ENCODE measurements at places on chromosomes 13 and 19.

GRCh38 chr13:105678072-105678471, 857.4 kb downstream of the EFNB2 start:
- no peak for DNase-seq

DNA sequence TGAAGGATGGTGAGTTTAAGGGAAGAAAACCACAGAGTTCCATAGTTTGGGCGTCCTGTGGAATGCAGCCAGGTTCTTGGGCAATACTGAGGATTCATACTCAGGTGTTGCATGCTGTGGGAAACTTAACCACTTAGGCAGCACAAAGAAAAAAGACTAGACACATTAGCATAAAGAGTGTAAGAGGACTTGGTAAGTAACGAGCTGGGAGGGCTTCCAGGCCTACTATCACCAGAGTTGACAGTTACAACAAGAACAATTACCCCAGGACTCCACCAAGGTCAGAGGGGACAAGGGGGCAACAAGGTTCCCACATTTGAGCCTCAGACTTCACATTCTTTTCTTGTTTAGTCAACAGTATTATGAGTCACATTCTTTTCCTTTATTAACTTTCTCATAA, 33.2 kb downstream of the KCTD12 start:
- DNase-seq: no peak

GRCh38 chr19:13700621-13701020, 63.7 kb upstream of the MRI1 start:
- no peak for DNase-seq

GRCh38 chr13:64778002-64778401, 2452.1 kb downstream of the PCDH9 start:
- no peak for DNase-seq

GRCh38 chr13:48652851-48653471, 768 bp upstream of the CYSLTR2 start:
- no peak for DNase-seq

DNA sequence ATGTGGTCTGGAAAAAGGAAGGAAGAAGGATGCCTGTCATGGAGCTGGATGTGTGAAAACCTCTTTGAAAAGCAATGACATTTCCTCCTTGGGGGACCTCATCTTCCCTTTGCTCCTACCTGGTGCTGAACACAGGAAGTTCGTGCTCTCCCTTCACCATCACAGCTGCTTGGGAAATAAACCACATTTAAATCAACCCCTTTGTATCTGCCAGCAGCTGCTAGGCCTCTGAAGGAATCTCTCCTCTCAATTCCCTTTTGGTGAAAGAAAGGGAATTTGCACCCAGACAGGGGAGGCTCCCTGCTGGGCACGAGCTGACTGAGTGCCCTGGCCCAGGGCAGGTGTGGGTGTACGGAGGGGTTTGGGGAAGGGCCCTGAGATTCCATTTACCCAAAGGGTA, 437.7 kb downstream of the TSHZ3 start:
- no peak for DNase-seq

DNA sequence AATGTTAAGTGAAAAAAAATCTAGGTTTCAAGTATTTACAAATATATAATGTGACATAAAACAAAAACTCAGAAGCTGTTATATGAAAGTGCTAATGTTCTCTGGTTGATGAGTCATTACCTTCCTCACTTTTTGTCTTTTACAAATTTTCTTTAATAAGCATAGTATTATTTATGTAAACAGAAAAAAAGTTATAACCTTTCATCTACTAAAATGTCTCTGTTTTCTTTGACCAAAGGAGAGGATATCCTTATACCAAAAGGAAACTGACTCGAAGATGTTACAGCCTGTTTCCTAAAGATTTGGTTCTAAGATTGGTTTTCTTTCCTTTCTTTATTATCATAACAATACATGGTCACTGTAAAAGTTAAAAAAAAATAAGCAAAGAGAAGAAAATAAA, 38.0 kb downstream of the RCBTB2 start:
- DNase-seq: no peak

DNA sequence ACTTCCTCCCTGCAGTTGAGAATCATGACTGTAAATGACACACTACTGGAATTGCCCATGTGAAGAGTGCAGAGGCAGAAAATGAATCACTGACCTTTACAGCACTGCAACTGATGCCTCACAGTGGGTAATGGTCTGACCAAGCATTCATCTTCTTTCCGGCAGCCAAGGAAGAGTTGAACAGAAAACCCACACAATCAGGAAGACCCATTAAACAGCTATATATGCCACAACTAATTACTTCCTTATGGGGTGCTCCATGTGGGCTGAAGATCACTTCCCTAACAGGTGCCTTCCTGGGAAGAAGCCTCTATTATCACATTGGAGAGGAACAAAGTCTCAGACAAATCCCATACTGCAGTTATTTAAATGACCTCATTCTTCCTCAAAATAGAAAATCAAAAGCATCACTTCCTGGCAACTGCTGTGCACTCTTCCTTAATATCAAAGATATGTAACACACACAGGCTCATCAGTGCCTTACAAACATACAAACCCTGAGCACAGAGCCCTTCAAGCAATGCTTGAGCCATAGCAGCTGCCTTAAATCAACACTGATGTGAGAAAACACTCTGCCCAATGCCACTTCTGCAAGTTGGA, 45.8 kb downstream of the RUBCNL start:
- no peak for DNase-seq

- DNase-seq: peak; percentile 32
Observed at GRCh38 chr13:70784207-70784989, 676.1 kb upstream of the KLHL1 start.

DNA sequence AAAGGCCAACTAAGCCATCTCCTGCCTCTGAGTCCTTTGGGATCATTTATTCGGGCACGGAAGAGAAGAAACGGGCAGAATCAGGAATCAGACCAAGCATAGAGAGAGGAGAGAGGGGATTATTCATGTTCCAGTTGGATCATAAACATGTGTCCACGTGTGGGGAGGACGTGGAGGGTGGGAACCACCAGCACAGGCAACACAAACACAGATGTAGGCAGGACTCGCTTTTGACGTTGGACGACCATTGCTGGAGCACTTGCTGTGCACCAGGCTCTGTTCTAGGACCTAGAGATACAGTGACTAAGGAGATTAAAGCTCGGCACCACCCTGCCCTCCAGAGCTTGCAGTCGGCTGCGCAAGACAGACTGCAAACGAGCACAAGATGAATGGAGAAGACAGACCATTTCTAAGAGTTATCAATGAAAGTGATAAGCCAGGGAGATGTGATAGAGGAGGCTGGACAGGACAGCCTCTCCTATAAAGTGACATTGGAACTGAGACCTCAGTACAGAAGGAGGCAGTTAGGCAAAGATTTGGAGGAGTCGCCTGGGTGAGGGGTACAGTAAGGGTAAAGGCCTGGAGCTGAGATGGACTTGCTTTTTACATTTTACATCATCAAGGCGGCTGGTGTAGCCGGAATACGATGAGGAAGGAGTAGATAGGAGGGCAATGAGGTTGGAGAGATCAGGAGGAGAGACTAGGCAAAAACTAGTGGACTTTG, 716 bp downstream of the SH2D3A start:
- no peak for DNase-seq

GRCh38 chr19:30719999-30720345, 347.8 kb downstream of the ZNF536 start:
- DNase-seq: no peak

DNA sequence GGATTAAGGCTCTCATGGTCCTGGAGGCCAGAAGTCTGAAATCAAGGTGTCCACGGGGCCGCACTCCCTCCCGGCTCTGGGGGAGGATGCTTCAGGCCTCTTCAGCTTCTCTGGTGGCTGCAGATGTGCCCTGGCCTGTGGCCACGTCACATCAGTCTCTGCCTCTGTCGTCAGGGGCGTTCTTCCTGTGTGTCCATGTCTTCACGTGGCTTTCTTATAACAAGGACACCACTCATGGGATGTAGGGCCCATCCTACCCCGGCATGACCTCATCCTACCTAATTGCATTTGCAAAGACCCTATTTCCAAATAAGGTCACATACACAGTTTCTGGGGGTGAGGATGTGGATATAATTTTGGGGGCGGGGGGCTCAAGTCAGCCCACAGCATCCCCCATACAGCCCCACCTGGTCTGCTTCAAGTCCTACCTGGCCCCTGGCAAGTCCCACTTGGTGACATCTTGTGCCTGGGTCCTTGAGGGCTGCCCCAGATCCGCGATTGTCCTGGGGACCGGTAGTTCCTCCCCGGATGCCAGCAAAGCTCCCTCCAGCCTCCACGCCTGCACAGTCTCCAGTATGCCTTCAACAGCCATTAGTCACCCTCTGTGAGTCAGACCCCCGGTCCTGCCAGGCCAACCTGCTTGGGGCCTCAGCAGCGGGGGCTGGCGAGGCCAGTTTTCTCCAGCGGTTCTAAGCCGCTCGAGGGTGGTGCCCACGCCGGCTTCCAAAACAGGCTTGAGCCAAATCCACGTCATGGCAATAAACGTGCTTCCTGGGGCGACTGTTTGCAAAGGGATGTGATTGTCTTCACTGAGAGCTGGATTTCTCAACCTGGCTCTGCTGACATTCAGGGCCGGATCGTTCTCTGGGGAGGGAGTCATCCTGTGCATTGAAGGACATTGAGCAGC, 32.2 kb downstream of the MYO9B start:
- no peak for DNase-seq

GRCh38 chr19:10655457-10656312, 1.5 kb downstream of the ILF3 start:
- peak; percentile 33 for DNase-seq

- no peak for DNase-seq
Observed at GRCh38 chr13:41236369-41236768, 27.0 kb downstream of the MTRF1 start.

GRCh38 chr13:97582170-97582569, 148.2 kb downstream of the RAP2A start:
- DNase-seq: no peak

DNA sequence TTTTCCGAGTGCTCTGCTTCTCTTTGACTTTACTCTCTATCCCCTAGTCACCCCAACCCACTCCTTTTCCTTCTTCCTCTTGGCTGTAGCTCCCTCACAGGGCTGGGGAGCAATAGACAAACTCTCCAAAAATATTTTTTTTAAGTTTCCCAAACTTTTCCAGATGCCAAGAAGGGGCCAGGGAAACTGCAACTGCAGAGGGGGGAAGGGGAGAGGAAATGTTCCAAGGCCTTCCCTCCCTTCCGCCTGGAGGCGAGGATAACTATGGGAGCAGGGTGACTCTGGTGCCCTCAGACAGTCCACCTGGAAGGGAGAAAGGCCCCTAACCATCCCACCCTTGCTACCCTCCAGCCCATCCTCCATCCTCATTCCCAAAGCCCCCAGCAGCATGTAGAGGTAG, 49.4 kb downstream of the LYL1 start:
- DNase-seq: no peak

DNA sequence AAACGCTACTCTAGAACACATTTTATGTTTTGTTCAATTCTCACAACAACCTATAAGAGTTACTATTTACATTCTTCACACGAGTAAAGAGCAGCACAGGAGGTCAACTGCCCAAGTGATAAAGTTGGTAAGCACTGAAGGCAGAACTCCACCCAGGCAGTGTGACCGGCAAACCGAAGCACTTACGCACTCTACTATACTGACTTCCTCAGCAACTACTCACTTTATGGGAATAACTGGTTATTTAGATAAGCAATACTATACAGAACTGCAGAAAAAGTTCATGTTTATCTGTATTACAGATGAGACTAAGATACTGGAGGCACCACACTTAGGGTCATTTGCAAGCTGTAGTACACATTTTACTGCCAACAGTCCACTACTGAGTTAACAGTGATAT, 28.8 kb downstream of the FOXO1 start:
- no peak for DNase-seq

GRCh38 chr13:91346062-91346461, 1.4 kb upstream of the MIR17HG start:
- no peak for DNase-seq

DNA sequence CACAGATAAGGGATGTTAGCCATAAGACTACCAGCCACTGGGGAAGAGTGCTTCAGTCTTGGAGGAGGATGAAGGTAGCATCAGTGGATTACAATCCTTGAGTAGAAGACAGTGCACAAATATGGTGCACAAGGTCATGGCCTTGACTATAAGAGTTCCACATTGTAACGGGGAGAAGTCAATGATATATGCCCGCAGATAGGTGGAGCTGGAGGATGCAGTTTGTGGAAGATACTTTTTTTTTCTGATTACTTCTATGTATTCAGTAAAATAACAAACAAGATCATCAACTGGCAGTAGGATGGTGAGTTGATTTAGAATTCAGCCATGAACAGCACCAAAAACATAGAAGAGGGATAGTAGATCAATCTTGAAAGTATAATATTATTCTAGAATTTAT, 926.8 kb upstream of the MIR17HG start:
- no peak for DNase-seq

GRCh38 chr19:1514986-1515721, 2.3 kb upstream of the ADAMTSL5 start:
- DNase-seq: no peak

GRCh38 chr13:98216711-98217285, 39.7 kb upstream of the RNF113B start:
- no peak for DNase-seq

GRCh38 chr13:34751492-34751891, 190.6 kb upstream of the NBEA start:
- DNase-seq: no peak

- no peak for DNase-seq
Observed at GRCh38 chr13:30002577-30002976, 152.2 kb upstream of the UBL3 start.

GRCh38 chr13:30629527-30629926, 11.8 kb downstream of the USPL1 start:
- peak; percentile 4 for DNase-seq

DNA sequence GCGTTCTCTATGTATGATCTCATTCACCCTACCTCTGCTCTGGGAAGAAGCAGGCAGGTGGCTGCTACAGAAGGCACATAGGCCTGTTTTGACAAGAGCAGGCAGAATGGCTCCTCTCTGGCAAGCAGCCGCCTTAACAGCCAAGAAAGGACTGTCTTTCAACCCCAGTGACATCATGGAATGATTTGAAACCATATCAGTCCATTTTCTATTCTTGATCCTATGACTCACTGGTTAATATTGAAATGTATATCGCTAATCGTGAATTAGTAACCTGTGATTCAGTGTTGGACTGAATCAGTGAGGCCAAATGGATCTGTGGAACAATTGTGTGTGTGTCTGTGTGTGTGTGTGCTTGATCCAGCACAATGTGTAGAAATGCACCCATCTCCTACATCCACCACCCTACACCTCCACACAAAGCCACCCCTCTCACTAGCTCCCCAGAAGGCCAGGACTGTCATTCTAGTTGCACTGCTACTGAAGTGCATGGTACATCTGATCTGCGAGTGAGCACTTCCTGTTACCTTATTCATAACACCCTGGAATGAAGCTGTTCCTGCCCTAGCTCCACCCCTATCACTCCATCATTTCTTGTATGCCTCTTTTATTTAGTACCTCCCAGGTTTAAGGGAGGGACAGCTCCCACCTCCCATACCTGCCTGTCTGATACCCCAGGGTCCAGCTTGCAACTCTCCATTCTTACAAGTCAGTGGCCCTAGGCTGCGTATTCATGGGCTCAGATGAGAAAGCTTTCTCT, 460.0 kb downstream of the FOXO1 start:
- DNase-seq: no peak

DNA sequence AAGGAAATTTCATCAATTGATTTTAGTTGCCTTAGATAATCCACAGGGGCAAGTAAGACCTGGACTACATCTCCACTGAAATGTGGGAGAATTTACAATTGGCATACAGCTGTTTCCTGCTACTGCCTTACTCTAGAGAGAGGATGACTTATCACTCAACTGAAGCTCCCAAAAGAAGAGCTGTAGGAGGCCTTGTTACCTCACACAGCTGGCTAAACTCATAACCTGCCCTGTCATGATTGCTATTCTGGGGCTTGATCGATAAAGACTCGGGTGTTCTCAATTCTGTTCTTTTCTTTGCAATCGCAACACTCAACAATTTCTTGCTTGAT, 1396.4 kb downstream of the EFNB2 start:
- DNase-seq: no peak

- no peak for DNase-seq
Observed at GRCh38 chr13:22256111-22256639, 585.3 kb downstream of the FGF9 start.

All from NCI-H446 (cell line).